ENCODE measurements at places on chromosomes 3 and 15. TPM values are rescaled to one million over a fixed set of nuclear protein-coding genes. Genes with fewer than 3 reads are reported as not detected.

PFKFB4 gene
- total RNA-seq = 19.2 TPM

TRPM1 gene
- not detected for total RNA-seq

DNA sequence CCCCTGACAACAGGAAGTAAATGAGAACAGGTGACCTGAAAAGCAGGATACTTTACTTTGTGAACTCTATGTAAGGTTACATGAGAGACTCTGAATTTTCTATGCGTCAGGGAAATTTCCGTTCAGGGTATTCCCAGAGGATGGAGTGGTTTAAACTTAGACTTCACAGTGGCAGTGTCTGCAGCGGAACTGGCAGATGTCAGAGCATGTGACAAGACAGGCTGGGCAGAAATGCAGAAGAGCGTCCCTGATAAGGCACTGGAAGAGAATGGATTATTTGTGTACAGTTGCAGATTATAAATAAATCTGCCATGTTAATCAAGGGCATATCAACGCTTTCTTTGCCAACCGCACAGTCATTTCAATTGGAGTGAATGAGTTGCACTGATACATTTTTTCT lies 598.4 kb upstream of the ZNF717 start:
- no peak overlapping the region for H3K27ac ChIP-seq
- no peak for DNase-seq
- H3K27me3 ChIP-seq = no peaks in the 10 kb centered on the region

- no peak overlapping the region for H3K27ac ChIP-seq
- no peaks in the 10 kb centered on the region for H3K27me3 ChIP-seq
- no peak for DNase-seq
- H3K36me3 ChIP-seq = peaks cover 7% of the 10 kb centered on the region
- peaks cover 3% of the 10 kb centered on the region for H3K4me1 ChIP-seq
Observed at GRCh38 chr3:194888916-194889315, 203.2 kb downstream of the FAM43A start.

DNA sequence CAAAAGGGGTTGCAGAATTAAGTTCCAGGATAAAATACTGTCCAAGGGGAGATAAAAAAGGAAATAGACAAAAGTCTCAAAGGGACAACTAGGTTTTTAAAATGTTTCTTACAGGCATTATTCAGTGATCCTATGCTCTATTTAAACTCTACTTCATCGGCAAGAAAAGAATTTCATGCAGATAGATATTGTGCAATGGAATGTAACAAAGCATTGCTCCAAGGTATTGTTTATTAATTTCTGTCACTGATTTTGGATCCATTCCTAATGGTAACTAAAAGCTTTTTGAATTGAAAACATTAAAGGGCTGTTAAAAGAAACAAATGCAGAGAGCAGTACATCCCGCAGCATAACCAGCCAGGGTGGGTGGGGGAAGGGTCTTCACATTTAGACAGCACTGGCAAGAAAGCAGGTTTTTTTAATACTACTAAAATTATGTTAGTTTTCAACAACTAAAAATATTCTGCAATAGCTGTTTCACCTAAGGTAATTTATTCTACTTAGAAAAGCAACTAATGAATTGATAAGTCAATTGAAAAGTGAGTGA lies 82.9 kb downstream of the THBS1 start:
- DNase-seq = no peak
- peaks cover 7% of the 10 kb centered on the region for H3K36me3 ChIP-seq
- H3K27ac ChIP-seq = no peak overlapping the region
- H3K4me1 ChIP-seq = peaks cover 36% of the 10 kb centered on the region

DNA sequence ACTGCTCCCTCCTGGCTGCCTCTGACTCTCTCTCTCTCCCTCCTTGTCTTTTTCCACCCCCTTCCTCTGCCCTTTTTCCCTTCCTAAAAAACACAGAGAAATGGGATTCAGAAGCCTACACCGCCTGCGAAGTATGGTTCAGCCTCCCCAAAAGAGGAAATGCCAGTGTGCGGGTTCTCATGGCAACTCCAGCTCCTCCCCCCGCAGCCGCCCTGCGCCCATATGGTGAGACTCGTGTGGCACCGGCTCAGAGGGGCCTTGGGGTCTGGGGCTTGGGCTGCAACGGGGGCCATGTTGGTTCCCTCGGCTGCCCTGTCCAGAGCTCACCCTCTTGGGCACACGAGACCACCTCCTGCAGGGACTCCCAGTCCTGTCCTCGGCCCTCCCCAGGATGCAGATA lies 23.6 kb upstream of the LINGO1 start:
- DNase-seq = no peak
- no peak overlapping the region for H3K4me3 ChIP-seq
- H3K4me1 ChIP-seq = no peaks in the 10 kb centered on the region
- H3K27ac ChIP-seq = no peak overlapping the region
- H3K27me3 ChIP-seq = peaks cover 8% of the 10 kb centered on the region

GRCh38 chr3:16516695-16517481 lies 3.4 kb upstream of the RFTN1 start:
- peaks cover 27% of the 10 kb centered on the region for H3K4me1 ChIP-seq
- DNase-seq = no peak
- H3K36me3 ChIP-seq = no peaks in the 10 kb centered on the region
- no peak overlapping the region for H3K27ac ChIP-seq
- peak overlapping the region; percentile 50 for H3K4me3 ChIP-seq
- H3K27me3 ChIP-seq = peaks cover 68% of the 10 kb centered on the region

GRCh38 chr3:29775340-29775739 lies 494.5 kb downstream of the RBMS3 start:
- H3K27ac ChIP-seq = no peak overlapping the region
- H3K36me3 ChIP-seq = no peaks in the 10 kb centered on the region
- H3K4me1 ChIP-seq = peaks cover 5% of the 10 kb centered on the region
- H3K4me3 ChIP-seq = no peak overlapping the region
- no peaks in the 10 kb centered on the region for H3K27me3 ChIP-seq
- no peak for DNase-seq

DNA sequence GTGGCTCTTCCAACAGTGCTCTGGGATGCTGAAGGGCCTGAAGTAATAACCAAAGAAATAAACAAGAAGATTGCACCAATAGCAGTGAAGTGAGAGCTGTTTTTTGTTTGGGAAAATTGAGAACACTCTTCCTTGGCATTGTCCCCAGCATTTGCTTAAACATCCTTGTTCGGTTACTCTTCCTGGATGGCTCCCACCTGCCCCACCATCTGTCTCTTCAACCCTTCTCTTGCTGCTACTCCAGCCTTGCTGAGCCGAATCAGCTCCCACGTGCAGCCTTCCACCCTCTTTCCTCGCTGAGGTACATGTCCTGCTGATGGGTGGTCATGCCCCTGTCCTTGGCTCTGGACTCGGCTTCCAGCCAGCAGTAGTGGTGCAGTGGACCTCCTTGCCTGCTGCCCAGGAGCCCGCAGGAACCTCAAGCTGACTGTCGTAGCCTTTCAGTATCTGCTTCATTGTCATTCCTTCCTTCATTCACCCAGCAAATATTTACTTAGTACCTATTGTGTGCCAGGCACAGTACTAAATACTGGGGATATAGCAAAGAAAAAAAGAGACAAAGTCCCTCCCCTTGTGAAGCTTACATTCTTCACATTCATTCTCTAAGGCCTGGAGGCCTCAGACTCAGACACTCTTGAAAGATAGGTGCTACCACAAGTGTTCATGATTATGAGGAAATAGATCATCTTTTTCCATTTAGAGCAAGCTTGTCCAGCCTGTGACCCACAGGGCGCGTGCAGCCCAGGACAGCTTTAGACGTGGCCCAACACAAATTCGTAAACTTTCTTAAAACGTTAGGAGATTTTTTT lies 17.1 kb upstream of the VILL start:
- H3K36me3 ChIP-seq = peaks cover 9% of the 10 kb centered on the region
- no peak overlapping the region for H3K27ac ChIP-seq
- no peaks in the 10 kb centered on the region for H3K27me3 ChIP-seq
- H3K4me1 ChIP-seq = peaks cover 4% of the 10 kb centered on the region

- no peaks in the 10 kb centered on the region for H3K4me1 ChIP-seq
- no peak for DNase-seq
Observed at GRCh38 chr15:61336026-61336638, 107.0 kb upstream of the RORA start.

DNA sequence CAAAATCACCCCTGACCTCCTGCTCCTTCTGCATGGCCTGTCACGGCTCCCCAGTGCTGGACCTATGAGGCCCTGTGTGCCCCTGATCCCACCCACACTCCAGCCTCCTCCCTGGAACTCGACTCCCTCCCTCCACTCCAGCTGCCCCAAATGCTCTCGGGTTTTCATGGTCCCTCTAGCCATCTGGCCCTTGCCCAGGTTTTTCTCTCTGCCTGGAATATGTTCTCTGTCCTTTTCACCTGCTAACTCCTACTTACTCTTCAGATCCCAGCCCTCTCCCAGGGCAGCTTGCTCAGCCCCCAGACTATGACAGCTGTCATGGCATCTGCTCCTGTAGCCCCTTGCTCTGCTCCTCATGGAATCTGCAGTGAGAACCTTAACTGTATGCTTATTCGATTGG lies 30.3 kb downstream of the DUSP7 start:
- H3K4me3 ChIP-seq = no peak overlapping the region
- no peak overlapping the region for H3K27ac ChIP-seq
- no peaks in the 10 kb centered on the region for H3K27me3 ChIP-seq
- H3K36me3 ChIP-seq = no peaks in the 10 kb centered on the region
- no peak for DNase-seq
- peaks cover 45% of the 10 kb centered on the region for H3K4me1 ChIP-seq
